SK-N-MC (cell line): ENCODE measurements at places on chromosomes 13 and 19.

DNA sequence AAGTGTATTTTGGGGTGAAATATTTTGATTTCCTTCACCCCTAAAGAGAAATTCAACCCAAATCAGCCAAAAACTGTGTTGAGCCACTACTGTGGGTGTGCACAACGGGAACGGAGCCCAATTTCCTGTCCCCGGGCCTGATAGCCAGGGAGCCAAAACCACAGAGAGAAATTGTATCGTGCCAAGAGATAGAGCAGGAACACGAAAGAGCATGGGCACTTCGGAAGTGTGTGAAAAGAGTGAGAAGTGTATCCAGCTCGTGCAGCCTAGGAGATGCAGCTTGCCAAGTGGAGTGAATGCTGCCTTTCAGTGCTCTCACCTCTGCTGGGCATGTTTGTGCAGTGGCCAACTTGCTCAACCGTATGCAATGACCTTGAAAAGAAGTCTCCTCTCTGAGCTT is 19.4 kb upstream of the PLEKHF1 start:
- peak; percentile 64 for DNase-seq

GRCh38 chr19:48654299-48655059 is 8.5 kb upstream of the CA11 start:
- no peak for DNase-seq

- DNase-seq, result no peak
Measured at GRCh38 chr13:82751206-82751605, 1131.1 kb downstream of the SLITRK1 start.

DNA sequence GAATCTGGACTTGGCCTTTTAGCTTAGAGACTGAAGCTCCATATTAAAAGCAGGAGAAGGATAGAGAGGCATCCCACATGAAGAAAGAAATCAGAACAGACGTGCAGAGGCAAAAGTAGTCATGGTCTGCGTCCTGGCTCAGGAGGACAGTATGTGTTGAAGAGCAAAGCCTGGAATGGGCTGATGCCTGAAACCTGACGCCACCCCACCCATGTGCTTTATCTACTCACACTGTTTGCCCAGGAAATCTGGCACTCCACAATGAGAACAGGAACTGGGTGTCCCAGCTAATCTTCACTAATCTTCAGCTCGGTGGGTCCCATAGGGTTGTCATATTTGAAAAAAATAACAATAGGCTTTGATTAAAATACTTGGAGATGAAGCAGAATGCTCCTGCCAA is 549.0 kb upstream of the GPC6 start:
- DNase-seq, result no peak

GRCh38 chr13:21435231-21435630 is 23.9 kb downstream of the ZDHHC20 start:
- no peak for DNase-seq

GRCh38 chr13:102141625-102142472 is 260.0 kb downstream of the FGF14 start:
- DNase-seq, result peak; percentile 32

DNA sequence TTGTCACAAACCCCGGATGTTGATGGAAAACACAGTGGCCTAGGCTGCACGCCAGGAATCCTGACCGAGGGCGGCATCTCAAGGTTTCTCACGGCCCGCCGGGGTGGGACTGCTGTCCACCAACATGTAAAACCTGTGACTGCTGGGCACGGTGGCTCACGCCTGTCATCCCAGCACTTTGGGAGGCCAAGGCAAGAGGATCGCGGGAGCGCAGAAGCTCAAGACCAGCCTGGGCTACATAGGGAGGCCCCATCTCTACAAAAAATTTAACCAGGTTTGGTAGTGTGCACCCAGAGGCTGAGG is 11.2 kb downstream of the PLIN4 start:
- no peak for DNase-seq

DNA sequence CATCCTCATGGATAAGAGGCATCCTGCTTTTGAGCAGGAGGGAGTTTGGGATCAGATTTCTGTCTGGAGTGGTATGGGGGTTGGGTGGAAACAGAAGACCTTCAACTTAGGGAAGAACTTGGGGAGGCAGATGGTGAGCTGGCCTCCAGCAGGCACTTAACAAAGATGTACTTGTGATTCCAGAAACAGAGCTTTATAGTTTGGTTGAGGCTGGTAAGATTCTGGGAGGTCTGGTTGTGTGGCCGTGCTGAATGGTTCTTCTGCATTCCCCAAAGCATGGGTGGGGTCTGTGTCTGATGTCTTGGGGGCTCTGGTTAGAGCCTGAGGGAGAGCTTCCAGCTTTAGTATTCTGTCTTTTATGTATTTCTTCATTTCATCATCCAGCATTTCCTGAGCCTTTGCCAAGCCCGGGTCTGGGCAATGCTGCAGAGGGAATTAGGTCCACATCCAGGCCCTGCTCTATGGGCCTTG is 4.8 kb downstream of the MEGF8 start:
- no peak for DNase-seq

GRCh38 chr19:48635966-48636858 is 967 bp downstream of the DBP start:
- no peak for DNase-seq

DNA sequence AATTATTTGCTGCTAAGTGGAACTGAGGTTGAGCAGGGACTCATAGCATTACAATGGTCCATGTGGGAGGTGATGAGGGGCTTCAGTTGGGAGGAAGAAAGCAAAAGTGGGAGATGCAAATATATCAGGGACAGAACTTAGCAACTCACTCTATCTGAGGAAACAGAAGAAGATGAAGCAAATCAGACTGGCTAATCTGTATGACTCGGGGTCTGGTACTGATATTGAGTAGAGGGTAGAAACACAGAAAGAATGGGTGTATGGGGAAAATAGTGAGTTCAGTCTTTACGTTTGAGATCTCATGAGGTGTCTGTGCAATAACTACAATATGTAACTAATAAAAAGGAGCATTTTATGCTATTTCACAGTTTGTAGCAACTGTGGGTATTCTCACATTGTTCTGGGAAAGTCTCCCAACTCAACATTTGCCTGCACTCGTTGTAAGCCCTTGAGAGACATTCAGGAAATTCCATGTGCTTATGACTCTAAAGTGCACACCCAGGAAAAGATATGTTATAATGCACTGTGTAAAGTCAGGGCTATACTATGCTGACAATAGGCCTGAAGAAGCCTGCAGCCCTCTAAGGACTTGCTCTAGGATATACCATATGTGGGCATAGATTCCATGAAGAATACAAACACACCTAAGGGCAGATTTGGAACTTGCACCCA is 183.5 kb downstream of the SPRY2 start:
- DNase-seq, result peak; percentile 39

DNA sequence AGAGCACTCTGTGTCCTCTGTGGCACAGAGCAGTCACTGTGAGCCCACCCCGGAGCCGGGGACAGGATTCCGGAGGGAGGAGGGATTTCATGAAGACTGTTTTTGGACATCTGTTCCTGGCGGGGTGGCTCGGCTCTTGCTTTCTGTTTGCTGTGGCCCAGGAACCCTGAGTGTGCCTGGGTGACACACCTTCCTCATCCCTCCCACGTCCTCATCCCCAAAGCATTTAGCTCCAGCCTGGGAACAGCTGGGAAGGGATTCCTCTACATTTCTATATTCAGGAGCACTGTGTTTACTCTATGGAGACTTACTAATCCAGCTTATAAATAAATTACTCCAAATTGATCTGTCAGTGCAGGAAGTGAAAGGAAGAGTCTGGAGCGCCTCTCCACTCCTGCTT is 97.8 kb upstream of the UBL3 start:
- DNase-seq, result no peak

GRCh38 chr13:77310579-77311279 is 16.2 kb downstream of the MYCBP2 start:
- no peak for DNase-seq

DNA sequence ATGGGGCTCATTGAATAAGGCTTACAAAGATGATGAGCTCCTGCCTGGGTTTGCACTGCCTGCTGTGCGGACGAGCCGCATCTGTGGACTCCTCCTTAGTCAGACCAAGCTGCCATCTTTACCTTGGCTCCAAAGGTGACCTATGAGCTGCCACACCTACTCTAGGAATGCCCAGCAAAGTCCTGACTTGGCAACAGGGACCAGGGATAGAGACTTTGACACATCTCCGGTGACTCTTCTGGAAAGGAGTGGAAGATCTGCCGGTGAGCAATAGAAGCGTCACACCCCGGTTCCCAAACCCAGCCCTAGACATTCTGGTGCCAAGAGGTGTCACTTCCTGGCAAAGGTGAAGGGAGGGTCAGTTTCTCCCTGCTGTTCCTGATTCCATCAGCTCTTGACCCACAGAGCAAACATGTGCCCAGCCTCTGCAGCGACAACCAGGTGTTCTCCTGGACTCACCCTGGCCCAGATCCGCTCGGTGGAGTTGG is 50.2 kb upstream of the GTF3A start:
- no peak for DNase-seq

GRCh38 chr13:21925720-21926119 is 254.8 kb downstream of the FGF9 start:
- no peak for DNase-seq

DNA sequence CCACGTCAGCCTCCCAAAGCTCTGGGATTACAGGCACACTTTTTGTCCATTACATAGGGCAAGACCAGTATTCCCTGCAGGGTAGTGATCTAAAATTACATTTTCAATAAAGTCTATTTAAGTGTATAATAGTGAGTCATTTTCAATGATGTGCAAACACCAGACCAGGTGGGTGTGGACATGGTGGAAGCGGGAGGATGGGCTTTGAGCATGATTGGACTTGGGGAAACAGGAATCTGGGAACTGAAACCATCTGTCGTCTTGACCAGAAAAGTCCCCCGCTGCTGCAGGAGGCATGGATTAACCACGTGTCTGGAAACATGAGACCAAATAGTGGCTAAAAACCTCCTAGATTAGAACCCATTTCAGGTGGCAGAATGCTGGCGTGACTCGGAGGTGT is 4.9 kb downstream of the FXYD3 start:
- no peak for DNase-seq

DNA sequence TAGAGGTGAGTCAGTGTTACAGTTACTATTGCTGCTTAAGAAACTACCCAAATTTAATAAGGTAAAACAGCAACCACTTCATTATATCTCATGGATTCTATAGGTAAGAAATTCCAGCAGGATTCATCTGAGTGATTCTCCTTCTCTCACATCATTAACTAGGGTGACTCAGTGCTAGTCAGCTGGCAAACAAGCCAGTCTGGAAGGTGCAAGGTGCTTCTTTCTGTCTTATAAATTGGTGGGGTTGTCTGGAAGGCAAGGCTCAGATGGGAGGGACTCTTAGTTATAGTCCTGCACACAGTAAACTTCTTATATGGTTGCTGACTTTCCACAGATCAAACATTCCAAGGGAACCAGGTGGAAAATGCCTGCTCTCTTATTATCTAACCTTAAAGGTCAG is 484.5 kb downstream of the GPC5 start:
- no peak for DNase-seq

- no peak for DNase-seq
Measured at GRCh38 chr19:31253526-31254179, 95.6 kb downstream of the TSHZ3 start.

GRCh38 chr19:4088975-4089374 is 22.3 kb upstream of the ZBTB7A start:
- no peak for DNase-seq

GRCh38 chr13:43246382-43246781 is 223.0 kb downstream of the DNAJC15 start:
- no peak for DNase-seq

DNA sequence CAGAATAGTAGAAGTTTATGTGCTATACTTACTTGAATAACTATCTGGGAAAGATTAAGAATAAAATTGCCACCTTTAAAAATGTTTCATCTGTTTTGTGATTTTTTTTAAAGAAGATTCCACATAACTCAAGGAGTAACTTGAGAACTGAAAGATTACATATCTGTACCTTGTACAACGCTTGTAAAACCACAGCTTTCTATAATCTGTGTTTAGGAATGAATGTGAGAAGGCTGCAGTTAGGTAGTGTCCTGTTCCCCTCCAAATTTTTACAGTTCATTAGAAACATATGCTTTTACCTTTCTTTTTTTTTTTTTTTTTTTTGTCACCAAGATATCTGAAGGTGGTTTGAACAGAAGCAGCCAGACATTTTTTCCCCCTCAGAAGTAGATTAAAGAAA is 312.8 kb upstream of the GPC6 start:
- DNase-seq, result no peak

DNA sequence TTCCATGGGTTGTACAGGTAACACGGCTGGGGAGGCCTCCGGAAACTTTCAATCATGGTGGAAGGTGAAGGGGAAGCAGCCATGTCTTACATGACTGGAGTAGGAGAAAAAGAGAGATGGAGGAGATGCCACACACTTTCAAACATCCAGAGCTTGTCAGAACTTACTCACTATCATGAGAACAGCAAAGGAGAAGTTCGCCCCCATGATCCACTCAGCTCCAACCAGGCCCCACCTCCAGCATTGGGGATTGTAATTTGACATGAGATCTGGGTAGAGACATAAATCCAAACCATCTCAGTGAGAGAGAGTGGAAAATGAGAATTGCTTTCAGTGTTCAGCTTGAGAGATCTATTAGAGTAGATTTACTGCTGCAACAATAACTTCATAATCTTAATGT is 210.9 kb downstream of the NDFIP2 start:
- no peak for DNase-seq

DNA sequence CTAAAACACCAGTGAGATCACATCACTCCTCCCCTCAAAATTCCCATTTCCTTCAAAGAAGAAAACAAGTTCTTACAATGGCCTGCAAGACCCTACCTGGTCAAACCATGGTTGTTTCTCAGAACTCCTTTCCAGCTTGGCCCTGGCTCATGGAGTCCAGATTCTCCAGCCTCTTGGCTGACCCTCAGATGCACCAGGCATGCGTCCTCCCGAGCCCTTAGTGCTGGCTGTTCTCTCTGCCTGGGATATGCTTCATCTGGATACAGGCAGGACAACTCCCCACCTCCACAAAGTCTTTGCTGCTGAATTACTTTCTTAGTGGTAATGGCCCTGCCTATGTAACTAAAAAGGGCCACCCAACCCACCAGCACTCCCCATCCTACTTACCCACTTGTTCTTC is 94.3 kb downstream of the MBNL2 start:
- DNase-seq, result no peak

GRCh38 chr13:49604570-49604969 is 19.2 kb upstream of the RCBTB1 start:
- DNase-seq, result no peak

GRCh38 chr13:84662491-84662890 is 780.2 kb upstream of the SLITRK1 start:
- DNase-seq, result no peak

- no peak for DNase-seq
Measured at GRCh38 chr19:10568062-10568825, 535 bp downstream of the CDKN2D start.

GRCh38 chr19:27779954-27780353 is 1433.0 kb downstream of the UQCRFS1 start:
- no peak for DNase-seq

DNA sequence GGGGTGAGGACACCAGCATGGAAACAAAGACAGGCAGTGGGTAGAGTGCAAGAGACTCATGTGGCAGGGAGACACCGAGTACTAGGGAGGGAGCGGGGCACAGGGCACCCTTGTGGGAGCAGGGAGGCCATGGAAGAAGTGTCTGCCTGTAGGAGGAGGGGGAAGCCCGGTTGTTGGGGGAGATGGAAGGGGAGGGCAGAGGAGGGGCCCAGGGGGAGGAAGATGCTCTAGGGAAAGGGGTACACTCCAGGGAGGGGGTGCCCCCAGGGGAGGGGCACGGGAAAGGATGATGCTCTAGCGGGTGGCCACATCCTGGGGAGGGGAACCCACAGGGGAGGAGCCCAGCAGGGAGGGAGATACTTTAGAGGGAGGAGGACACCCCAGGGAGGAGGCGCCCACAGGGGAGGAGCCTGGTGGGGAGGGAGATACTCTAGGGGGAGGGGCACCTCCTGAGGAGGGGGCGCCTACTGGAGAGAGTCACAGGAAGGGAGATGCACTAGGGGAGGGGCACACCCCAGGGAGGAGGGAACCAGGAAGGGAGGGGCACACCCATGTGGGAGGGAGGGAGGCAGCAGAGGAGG is 24.9 kb downstream of the CPAMD8 start:
- DNase-seq, result no peak
